ENCODE measurements at places on chromosomes 5 and 9.
A peak's percentile ranks its signal among the peaks of the same experiment; 100 is the strongest.

DNA sequence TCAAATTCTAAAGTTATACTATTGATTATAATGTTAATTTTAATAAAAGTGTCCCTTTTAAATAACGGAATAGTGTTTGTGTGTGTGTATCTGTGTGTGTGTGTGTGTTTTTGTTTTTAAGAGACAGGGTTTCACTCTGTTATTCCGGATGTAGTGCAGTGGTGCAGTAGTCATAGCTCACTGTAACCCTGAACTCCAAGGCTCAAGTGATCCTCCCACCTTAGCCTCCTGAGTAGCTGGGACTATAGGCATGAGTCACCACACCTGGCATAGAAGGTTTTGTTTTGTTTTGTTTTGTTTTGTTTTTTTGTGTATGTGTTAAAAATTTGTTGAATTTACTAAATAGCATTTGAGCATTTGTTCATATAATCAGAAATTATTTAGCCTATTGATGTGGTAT lies 64.6 kb downstream of the YTHDC2 start:
- DNase-seq = no peak

DNA sequence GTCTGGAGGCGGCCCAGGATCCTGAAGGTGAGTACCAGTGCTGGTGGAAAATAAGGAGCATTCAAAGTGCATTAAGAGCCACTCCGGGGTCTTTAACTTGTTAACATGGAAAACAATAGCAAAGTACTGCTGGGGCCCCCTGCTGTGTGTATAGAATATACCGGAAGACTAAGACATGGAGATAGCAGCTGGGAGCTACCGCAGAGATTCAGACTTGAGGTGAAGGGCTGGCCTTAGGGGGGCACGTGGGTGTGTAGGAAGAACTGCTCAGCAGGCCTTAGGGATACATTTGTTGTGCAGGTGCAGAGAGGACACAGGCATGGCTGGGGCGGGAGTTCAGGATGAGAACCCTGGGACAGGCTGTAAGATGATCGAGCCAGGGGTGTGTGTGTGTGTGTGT lies 1.2 kb upstream of the DMRT1 start:
- DNase-seq = peak; percentile 46

DNA sequence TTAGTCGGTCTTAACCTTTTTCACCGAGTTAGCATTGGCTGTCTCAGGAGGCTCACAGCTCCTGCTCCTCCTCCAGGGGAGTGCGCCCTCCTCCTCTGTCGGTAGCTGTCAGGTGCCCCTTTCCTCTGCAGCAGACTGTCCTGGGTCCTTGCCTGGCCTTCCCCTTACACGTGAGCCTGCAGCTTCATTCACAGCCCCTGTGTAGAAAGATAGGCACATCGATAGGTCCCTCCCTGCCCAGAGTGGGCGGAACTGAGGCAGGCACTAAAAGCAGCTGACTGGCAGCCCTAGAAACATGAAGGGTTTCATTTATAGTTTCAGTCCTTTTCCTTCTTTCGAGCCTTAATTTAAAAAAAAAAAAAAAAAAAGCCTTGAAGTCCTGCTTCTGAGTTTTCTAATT lies 17.2 kb downstream of the TENT4A start:
- DNase-seq = no peak

DNA sequence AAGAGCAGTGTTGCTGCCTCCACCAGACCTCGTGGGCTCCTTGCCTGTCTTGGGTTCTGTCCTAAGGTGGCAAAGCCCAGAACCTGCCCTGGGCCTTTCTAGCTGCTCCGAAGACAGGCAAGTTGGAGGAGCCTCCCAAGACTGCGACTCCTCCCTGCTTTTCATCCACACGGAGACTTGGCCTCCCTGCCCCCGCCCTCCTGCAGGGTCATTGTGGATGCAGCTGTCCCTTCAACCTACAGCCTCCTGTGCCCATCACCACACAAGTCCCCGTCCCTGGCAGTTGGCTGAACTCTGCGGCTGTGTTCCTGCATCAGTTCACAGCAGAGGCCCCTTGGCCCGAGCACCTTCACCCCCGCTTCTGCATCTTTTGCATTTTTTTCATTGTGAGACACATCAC lies 59.2 kb downstream of the WNK2 start:
- DNase-seq = no peak

GRCh38 chr9:73135394-73135793 lies 16.3 kb upstream of the ANXA1 start:
- no peak for DNase-seq

- no peak for DNase-seq
These were observed 133.0 kb upstream of the EFNA5 start for GRCh38 chr5:107803728-107804127.

DNA sequence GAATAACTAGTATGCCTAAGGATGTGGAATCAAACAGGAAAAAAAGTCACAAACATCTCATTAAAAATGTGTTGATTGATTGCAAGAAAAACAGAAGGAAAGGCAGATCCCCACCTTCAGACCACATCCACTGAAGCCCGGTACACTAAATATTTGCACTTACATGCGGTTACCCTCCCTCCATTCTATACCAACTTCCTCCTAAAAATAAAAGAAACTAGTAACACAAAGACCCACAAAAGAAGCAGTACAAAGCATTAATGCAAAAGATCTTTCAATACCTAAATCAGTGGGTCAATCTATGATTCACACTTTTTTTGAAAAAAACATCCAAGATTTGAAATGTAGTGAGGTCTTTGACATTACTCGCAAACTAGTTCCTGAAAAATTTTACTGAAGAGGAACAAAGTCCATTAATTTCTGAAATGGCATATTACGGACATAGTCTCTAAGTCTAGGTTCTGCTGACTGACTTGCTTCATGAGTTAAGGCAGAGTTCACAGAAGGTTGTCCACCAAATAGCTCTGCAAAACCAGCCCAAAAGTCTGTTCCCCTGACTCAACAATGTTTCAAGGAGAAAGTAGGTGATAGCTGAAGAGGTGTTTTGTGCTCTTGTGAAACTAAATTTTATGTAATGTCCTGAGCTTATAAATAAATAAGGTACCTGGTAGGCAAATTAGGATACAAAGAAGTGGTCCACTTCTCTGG lies 100.7 kb downstream of the PAM start:
- no peak for DNase-seq

DNA sequence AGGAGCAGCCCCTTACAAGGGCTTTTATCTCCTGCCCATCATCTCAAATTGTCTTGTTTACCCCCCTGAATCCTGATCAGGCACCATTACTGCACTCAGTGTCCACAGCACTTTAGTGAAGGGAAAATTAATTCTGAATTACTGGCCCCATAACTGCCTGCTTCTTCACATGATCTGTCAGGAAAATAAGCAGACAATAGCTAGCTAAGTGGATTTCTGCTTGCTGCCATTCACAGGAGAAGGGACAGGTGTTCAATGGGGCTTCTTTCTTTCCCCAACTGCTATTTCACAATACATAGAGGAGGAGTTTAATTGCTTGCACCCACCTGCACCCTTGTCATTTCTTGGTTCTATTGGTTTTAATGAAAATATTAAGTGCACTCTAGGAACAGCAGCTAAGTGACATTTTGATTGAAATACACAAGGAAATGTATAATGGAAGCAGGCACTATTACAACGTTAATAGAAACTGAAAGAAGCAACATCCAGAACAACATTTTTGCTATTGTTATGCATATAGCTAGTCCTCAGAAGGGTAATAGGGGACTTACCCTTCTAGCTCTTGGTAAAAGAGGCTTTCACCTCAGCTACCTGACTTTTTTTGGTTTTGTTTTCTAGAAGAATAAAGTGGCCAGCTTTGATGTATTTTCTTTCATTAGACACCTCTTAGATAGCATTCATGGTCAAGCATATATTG lies 599.3 kb upstream of the TLE4 start:
- DNase-seq = no peak
